ENCODE measurements at places on chromosomes 5 and 9.

GRCh38 chr5:65395526-65396155 is 86.1 kb downstream of the ADAMTS6 start:
- no peak for DNase-seq

DNA sequence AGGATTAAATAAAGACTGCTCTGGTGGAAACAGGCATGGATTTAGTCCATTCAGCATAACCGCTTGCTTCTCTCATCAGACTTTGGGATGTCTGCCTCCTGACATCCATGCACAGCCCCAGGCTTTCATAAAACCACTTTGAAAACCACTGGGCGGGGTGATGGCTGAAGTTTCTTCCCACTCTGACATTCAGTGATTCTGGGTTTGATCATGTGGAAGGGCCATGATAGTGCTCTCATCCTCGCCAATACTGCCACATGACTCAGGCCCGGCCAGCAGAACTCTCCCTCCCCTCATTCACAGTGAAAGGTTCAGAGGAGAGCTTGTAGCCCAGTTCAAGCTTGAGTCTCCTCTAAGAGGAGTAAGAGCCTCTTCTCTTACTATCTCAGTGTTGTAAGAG is 29.6 kb upstream of the GLRA1 start:
- DNase-seq, result no peak

- DNase-seq, result no peak
These were observed 188.7 kb upstream of the MSX2 start for GRCh38 chr5:174535669-174536068.

GRCh38 chr5:7794823-7795222 is 56.1 kb downstream of the CFAP90 start:
- DNase-seq, result no peak

DNA sequence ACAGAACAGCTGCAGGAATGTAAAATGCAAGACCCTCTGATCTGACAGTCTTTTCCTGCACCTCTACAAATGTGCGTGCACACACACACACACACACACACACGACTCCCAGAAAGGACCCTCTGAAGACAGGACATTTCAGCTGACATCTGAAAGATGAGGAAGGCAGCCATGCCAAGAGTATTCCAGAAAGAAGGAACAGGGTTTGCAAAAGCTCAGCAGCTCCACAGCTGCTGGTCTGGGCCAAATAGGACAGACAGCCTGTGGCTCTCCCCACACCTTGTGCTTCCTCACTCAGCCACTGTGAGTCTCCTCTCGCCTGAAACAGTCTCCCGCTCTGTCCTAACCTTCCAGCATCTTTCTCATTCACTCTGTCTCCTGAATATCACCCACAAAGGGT is 189.0 kb downstream of the PALM2AKAP2 start:
- no peak for DNase-seq

- DNase-seq, result no peak
These were observed 271.1 kb upstream of the NMUR2 start for GRCh38 chr5:152676196-152676595.

DNA sequence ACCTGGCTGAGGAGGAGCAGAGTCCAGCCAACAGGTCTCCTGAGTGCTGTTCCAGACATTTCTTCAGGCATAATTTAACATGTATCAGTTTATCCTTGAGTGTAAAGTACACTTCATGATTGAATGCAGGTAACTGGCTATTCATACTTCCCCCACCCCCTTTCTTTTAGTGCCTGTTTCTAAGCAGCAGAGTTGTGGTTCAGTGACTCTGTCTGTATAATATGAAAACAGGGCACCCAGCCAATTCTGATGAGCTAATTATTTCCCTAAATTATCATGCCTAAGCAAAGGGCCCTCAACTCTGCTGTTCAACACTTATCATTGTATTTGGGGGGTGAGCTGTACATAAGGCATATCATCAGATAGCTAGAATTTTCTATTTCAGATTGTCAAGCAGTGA is 51.9 kb upstream of the ZSWIM6 start:
- no peak for DNase-seq

GRCh38 chr9:111726949-111727348 is 65.5 kb downstream of the GNG10 start:
- DNase-seq, result no peak

DNA sequence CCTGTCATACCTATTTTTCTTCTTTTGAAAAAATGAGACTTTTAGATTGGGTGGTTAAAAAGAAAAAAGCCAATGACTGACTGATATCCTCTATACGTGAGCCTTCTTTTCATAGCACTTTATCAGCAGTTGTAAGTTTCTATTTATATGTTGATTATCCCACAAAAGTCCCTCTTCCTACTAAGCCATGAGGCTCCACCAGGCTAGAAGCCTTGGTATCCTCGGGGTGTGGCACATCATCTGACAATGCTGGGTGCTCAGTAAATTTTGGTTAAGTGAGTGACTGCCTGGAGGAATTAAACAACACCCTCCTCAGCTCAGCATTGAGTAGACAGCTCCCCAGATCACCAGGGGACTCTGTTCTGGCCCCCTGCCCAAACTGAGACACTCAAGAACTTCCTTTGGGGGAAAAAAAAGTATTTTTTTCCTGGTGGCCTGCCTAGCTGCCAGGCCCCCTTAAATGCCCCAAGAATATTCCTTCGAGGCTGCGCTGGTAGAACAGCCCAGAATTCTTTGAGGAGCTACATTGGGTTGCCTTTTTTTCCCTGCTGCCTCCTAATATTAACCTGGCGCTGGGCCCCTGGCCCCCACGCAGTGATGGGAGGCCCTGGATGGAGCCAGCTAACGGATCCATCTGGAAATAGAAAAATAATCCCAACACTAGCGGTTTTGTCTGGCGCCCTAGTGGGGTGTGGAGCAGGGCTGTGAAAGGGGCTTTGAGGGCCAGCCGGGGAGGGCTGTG is 23.4 kb upstream of the COL27A1 start:
- DNase-seq, result no peak

- DNase-seq, result no peak
These were observed 32.1 kb upstream of the IL6ST start for GRCh38 chr5:56026863-56027300.

- no peak for DNase-seq
These were observed 57.5 kb downstream of the PJA2 start for GRCh38 chr5:109351988-109352864.

DNA sequence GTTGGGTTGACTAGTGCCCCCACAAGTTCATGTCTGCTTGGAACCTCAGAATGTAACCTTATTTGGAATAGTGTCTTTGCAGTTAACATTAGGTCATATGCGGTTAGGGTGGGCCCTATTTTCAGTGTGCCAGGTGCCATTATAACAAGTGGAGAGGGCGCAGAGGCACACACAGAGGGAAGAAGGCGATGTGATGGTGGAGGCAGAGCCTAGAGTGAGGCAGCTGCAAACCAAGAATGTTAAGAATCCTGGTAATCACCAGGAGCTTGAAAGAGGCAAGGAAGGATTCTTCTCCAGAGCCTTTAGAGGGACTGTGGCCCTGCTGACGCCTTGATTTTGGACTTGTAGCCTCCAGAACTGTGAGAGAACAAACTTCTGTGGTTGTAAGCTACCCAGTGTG is 10.9 kb downstream of the GPR107 start:
- no peak for DNase-seq

DNA sequence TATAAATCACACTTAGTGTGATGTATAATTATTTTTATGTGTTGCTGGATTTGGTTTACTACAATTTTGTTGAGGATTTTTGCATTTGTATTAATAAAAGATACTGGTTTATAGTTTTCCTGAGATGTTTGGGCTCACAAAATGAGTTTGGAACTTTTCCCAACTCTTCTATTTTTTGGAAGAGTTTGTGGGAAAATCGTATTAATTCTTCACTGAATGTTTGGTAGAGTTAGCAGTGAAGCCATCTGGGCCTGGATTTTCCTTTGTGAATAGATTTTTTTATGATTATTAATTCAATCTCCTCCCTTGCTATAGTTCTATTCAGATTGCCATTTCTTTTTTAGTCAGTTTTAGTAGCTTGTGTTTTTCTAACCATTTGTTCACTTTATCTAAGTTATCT is 201.7 kb upstream of the NFIL3 start:
- no peak for DNase-seq

DNA sequence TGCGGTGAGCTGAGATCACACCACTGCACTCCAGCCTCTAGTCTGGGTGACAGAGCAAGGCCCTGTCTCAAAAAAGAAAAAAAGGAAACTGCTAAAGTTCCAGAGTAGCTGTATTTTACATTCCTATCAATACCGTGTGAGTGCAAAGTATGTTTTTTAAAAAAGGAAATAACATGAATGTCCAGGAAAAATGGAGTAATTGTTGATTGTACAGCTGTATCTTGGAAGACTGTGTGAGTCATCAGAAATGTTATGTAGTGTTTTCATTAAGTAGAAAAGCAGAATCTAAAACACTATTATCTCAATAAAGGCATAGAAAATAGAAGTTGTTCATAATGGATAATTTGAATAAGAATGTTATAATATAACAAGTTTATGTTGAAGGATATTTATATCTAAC is 53.9 kb downstream of the ZCCHC7 start:
- DNase-seq, result no peak

DNA sequence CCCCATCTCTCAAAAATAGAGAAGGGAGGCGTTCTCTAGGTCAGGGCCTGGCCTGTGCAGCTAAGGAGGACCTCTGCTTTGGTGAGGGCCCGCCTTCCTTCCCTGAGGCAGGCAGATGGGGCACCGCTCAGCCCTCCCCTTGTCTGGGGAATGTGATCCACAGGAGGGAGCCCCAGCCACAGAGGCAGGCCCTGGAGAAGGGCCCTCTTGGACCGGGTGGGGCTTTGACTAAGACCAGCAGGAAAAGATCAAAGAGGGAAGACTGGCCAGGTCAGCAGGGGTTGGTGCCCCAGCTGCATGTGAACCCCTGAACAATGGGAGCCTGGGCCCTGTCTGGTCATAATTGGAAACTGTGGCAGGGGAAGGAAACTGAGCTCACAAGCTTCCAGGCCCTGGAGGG is 21.9 kb downstream of the PTPA start:
- DNase-seq, result no peak

DNA sequence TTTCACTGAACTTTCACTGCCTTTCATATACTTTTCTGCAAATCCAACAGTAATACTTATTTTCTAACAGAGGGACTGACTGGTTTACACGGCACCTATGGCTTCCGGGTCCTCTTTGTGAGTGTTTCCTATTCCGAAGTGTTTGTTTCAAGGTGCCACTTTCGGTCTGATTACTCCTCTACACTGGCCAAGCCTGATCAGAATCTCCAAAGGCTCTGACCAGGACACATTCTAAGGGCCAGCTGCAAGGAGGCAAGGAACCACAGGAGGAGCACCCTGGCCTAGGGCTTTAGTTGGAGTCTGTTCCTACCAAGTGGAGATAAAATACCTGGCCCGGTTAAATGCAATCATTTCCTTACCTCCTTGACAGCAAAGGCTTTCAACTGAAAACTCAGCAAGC is 132.1 kb downstream of the GLIS3 start:
- no peak for DNase-seq

DNA sequence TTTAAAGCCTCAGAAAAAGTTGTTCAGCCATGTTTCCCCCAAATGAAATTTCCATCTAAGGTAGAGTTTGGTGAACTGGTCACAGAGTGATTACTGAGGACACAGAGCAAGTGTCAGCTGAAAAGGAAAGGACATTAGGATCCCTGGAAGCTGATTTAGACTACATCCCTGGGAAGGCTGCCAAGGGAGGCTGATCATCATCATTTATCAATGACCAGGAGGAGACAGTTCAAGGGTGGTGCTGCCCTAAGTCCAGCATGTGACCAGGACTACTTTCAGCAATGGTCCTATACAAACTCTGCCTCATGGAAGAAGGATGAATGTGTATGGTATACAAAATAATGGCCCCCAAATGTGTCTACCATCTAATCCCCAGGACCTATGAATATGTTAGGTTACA is 120.6 kb downstream of the PIK3R1 start:
- no peak for DNase-seq

GRCh38 chr5:180114304-180115003 is 42.9 kb upstream of the RNF130 start:
- no peak for DNase-seq

DNA sequence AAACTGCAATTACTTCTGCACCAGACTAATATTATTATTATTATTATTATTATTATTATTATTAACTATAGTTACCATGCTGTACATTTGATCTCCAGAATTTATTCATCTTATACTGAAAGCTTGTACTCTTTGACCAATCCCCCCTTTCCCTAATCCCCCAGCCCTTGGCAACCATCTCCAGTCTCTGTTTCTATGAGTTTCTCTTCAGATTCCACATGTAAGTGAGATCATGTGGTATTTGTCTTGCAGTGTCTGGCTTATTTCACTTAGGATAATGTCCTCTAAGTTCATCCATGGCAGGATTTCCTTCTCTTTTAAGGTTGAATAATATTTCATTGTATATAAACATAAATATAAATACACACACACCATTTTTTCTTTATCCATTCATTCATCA is 287.0 kb upstream of the DAB2 start:
- no peak for DNase-seq

All from activated T-helper 1 cell treated with anti-CD3 and anti-CD28 coated beads, Interleukin-2, amount 50 U/mL, for 16 hours (primary cell).